ENCODE measurements at places on chromosomes 2 and 18.

DNA sequence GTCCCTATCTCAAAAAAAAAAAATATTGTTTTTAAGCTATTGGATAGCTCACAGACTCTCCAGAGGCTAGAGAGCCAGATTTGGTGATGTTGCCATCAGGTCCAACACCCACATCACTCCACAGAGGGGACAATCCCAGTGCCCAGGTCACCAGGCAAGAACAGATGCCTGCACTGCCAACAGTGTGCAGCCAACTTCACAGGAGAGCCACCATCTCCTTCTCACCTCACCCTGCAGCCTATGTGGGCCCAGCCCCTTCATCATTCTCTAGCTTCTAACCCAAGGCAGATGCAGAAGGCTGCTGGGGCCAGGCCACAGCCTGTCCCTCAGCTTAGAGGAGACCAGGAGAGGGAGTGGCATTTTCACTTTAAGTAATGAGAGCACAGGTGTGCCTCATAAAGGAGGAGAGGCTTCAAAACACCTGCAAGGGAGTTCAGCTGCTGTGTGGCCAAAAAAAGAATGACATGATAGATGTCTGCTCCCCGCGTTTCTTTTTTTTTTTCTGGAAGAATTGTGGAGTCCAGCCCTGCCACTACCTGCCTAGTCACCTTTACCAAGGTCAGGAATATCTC is 98.0 kb upstream of the ZSWIM2 start:
- DNase-seq, result no peak

DNA sequence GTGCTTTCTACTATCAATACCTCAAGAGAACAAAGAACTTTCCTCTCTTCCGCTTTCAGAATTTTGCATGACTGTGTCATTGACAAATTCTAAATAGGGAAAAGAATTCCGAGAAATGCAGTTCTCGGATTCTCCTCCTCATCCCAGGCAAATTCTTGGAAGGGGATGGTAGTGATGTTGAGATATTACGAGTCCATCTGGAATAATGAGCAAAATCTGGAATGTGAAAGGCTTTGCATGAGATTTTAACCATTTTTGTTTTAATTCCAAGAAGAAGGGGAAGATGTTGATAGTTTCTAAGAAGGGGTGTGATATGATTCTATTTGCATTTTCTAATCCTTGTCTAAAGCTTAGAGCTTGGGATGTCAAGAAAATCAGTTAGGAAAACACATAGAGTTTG is 127.1 kb upstream of the DOCK10 start:
- DNase-seq, result no peak

DNA sequence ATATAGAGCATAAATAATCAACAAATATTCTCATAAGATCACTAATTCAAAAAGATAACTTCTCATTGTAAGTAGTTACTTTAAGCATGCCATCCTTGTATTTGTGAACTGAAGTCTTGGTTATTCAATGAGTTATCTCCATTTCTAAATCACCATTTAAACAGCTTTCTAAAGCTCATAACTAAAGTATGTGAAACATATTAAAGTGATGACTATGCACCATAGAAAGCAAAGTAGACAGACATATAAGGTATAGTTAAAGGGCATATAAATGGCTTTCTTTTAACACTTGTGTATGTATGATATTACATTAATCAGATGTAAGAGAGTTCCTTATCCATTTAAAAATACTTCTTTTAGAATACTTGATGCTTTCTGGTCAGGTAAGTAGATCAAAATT is 83.5 kb downstream of the IKZF2 start:
- DNase-seq, result no peak

GRCh38 chr18:12701161-12701560 is 1.4 kb downstream of the CEP76 start:
- DNase-seq, result no peak

DNA sequence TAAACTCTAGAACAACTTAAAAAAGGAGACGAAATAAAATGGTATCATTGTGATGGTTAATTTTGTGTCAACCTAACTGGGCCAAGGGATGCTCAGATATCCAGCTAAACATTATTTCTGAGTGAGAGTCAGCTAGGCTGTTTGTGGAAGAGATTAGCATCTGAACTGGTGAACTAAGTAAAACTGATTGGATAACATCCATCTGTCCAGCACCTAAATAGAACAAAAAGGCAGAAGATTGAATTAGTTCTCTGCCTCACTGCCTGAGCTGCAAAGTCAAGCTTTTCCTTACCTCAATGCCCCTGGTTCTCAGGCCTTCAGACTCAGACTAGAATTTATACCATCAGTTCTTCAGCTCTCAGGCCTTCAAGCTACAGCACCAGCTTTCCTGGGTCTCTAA is 30.0 kb downstream of the PPP3R1 start:
- no peak for DNase-seq

DNA sequence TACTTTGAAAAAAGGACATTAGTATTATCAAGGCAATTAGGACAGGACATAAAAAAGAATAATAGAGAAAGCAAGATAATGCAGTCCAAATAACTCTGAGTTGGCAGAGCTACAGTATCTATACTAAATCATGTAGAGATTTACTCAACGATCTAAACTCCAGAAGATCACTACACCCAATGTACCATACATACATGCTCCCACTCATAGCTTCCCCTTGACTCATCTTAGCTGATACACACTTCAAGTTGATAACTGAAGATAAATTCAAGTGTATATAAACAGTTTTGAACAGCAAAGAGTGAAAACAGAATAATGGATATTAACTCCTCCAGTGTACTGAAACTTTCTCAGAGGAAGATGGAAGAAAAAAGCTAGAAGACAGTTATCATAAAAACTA is 78.5 kb downstream of the SESTD1 start:
- DNase-seq, result no peak

DNA sequence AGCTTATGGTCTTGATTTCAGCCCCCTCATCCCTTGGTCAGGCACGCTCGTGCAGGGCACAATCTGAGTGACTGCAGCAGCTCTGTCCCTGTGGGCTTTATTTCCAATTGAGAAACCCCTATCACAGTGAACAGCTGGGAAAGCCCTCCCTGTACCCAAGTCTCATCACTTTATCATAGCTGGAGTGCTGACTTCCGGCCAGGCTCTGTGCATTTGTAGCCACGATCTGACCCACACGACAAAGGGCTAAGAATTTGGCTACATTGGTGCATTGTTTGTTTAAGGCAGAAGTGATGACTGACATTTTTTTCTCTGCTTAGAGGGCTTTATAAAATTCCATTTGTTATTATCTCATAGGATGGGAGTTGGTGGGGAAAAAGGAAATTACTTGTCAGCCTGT is 184.4 kb downstream of the KCNS3 start:
- DNase-seq, result no peak

DNA sequence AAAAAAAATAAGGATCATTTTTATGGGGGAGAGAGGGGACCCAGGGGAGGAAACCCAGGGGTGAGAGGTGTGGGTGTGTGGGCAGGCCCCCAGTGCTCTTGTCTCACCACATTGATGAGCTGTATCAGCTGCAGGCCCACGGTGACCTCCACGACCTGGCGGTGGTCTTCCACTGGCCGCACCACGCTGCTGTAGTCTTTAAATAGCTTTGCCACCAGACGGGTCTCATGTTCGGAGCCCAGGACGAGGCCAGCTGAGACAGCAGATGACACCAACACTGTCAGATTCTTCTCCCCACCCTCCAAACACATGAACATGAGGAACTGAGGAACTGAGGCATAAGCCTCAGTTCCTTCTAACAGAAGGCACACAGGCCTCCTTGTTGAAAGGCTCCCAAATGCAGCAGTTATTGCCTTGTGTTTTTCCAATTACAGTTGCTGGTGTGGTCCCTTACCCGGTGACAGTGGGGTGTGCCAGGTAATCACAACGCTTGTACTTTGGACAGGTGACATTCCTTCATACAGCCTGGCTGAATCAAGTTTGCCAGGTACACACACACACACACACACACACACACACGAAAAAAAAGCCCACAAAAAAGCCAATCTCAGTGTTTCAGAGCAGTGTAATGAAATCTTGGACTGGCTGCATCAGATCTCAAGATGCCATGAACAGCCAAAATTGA is 4.7 kb downstream of the CHRNA1 start:
- no peak for DNase-seq

- DNase-seq, result no peak
Observed at GRCh38 chr18:3262234-3263131, 550 bp downstream of the MYL12B start.
